Activated CD4-positive, alpha-beta T cell treated with anti-CD3 and anti-CD28 coated beads, Interleukin-2, amount 10 ng/mL, durations not matched to agents 7 days and 5 days (primary cell): ENCODE measurements at places on chromosomes 13 and 19.

DNA sequence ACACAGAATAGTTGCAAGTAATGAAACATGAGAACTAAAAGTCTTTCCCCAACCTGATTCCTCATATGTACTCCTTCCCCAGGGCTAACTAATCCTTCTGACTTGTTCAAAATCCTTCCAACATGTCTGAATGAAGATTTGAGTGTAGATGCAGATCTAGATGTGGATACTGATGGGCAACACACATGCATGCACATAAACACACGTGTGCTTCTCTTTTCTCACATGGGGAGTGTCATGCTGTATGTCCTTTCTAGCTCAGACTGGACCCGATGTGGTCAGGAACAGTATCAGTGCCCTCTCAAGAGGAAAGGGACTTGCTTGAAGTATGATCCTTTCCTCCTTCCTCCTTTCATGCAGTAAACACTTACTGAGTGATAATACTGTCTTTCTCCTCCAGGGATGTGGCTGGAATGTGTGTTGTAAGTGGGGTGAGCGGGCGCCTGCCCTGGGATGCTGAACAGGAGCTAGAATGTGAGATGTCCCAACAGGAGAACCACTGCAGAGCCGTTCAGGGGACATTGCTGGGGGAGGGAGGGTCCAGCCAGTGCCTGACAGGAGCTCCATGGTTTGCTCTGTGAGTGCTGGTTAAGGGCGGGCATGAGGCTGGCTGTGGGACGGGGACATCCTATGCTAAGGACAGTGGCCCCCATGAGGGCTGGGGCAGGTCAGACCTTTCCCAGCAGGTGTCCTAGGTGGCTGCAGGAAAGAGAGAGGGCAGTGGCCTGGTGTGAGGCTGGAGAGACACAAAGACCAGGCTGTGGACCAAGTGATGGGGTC is 146.9 kb downstream of the TEX29 start:
- DNase-seq: no peak

- DNase-seq: no peak
Observed at GRCh38 chr19:15439078-15439799, 10.5 kb downstream of the WIZ start.

DNA sequence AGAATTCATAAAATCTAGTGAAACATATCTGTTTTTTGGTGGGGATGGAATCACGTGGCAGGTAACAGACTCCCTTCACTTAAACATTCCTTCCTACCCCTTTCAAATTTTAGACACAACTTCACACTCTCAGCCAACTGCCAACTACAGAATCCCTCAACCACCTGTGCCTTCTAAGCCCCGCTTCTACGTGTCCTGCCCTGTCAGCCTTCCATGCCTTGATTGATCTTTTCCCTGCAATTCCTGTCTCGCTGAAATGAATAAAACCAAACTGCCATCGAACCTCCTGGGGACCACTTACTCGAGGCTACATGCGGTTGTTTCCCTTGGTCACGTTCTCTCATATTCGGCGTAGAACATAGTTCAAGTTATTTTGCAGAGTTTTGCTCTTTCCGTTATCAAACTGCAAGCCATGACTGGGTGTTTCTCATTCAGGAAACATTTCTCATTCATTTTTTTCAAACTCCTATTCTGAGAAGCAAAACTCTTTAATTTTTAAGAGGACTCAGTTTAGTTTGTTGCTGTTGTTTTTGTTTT is 1.1 kb downstream of the ZNF625 start:
- DNase-seq: no peak

GRCh38 chr19:53545271-53546065 is 7.5 kb downstream of the ZNF331 start:
- DNase-seq: no peak

DNA sequence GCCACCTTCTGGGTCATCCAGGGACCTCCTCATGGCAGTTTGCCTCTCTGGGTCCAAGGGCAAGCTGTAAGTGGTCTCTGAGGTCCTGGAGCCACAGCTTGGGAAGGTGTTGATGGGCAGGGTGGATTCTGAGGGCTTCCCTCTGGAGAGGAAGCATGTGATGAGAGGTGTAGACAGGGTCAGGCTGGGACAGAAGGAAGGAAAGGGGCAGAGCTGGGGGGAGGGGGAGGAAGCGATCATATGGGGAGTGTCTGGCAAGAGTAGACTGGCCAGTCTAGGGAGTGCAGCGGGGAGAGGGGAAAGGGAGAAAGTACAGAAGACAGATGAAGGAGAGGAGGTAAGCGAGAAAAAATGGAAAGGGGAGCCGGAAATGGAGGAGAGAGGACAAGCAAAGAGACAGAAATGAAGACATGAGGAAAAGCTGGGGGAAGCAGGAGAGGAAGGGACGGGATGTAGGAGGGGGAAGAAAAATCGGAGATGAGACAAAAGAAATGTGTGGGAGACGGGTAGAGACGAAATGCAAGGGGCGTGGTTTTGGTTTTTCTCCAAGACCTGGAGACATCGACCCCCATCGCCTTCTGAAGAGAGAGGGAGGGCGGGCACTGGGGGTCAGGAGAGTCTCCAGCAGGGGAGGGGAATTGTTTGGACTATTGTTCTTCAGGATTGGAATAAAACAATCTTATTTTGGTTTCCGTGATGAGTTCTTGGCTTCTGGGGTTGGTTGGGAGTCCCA is 26.6 kb downstream of the ZSWIM9 start:
- no peak for DNase-seq

DNA sequence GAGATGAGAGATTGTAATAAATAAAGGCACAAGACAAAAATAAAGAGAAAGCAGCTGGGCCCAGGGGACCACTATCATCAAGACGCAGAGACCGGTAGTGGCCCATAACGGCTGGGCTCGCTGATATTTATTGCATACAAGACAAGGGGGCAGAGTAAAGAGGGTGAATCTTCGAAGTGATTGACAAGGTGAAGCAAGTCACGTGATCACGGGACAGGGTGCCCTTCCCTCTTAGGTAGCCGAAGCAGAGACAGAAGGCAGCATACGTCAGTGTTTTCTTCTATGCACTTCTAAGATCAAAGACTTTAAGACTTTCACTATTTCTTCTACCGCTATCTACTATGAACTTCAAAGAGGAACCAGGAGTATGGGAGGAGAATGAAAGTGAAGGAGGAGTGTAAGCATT is 4.6 kb upstream of the PRKCG start:
- peak; percentile 76 for DNase-seq

GRCh38 chr19:39325778-39326665 is 5.4 kb upstream of the LRFN1 start:
- DNase-seq: no peak

GRCh38 chr19:44689290-44690130 is 9.4 kb upstream of the CEACAM16 start:
- DNase-seq: peak; percentile 80

GRCh38 chr13:113186061-113186900 is 22.2 kb downstream of the PCID2 start:
- DNase-seq: no peak

GRCh38 chr13:104206450-104207044 is 1140.3 kb upstream of the SLC10A2 start:
- no peak for DNase-seq

- no peak for DNase-seq
Observed at GRCh38 chr13:96575423-96576320, 418.6 kb downstream of the OXGR1 start.

DNA sequence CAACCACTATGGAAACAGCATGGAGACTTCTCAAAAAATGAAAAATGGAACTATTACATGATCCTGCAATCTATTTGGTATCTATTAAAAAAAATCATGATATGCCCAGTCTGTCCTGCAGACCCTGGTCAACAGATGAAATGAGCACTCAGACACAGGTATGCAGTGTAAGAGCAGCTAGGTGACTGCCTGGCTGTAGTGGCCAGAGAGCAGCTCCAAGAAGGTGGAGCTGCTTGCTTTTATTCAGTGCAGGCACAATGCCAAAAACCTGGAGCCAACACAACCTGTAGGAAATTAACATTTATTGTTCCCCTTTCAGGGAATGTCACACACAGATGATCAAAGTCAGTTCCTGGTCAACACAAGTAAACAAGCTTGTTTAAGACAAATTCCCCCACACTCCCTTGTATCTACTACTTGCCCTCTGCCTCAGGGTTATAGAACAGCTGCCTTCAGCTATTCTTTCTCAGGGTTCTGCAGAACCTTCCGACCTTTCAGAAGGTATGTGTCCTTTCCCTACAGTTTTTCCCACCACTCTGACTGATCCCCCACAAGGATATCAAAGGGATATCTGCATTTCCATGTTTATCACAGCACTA is 933.7 kb upstream of the SLITRK5 start:
- DNase-seq: no peak

- no peak for DNase-seq
Observed at GRCh38 chr19:39676004-39676403, 20.3 kb downstream of the LGALS16 start.

- no peak for DNase-seq
Observed at GRCh38 chr19:20318616-20319015, 151.6 kb downstream of the ZNF486 start.

- DNase-seq: peak; percentile 84
Observed at GRCh38 chr19:662207-662961, 630 bp downstream of the RNF126 start.

DNA sequence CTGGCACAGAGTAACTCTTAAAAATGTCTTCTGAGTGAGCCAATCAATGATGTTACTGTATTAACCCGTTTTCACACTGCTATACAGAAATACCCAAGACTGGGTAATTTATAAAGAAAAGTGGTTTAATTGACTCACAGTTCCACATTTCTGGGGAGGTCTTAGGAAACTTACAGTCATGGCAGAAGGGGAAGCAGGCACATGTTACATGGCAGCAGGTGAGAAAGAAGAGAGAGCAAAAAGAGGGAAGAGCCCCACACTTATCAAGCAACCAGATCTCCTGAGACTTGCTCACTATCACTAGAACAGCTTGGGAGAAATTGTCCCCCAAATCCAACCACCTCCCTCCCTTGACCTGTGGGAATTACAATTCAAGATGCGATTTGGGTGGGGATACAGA is 97.6 kb upstream of the MIR17HG start:
- no peak for DNase-seq

DNA sequence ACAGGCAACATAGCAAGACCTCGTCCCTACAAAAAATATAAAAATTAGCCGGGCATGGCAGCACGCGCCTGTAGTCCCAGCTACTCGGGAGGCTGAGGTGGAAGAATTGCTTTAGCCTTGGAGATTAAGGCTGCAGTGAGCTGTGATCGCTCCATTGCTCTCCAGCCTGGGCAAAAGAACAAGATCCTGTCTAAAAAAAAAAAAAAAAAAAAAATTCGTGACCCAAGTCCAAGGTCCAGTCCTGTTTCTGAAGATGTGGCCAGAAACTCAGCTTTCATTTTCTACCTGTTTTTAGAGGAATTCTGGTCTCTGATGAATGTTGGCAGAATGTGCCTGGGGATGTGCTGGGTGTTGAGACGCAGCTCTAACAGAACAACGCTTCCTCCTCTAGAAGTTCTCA is 1.9 kb upstream of the PGPEP1 start:
- no peak for DNase-seq

DNA sequence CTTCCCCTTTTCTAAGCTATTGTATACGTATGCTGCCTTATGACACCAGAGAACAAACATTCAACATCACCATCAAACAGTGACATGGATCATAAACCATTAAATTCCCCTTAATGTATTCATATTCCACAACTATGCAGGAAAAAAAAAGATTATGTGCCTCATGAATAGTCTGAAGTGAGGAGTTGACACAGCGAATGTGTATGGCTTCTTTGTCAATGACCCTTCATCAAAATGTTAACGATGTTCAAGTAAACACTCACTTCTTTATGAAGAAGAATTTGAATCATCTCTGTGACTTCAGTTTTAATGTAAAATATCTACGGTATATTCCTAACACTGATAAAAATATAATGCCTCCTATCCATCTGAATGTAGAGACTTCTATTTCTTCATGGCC is 44.6 kb downstream of the SMAD9 start:
- no peak for DNase-seq

GRCh38 chr19:44587963-44588770 is 25.2 kb upstream of the IGSF23 start:
- DNase-seq: no peak

DNA sequence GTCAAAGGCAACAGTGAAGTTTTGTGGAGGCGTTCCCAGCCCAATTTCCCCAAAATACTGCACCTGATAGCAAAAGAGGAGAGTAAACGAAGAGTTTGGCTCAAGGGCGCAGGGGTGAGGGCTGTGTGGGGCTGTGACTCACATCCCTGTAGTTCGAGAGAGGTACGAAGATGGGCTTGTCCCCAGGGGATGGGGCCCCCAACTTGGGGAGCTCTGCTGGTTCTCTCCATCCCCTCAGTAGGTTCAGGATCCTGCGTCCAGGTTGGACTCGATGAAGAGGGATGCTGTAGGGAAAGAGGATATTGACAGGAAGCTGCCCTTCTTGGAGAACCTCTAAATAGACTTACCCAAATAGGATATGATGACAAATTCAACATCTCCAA is 3.4 kb downstream of the NAPSA start:
- no peak for DNase-seq

- no peak for DNase-seq
Observed at GRCh38 chr13:106361621-106362020, 173.8 kb downstream of the EFNB2 start.

GRCh38 chr13:43939086-43939485 is 59.4 kb downstream of the LACC1 start:
- no peak for DNase-seq

- DNase-seq: peak; percentile 26
Observed at GRCh38 chr13:19601749-19602725, 31.4 kb upstream of the MPHOSPH8 start.

- DNase-seq: peak; percentile 27
Observed at GRCh38 chr13:74288361-74288911, 154.2 kb upstream of the KLF12 start.
